ENCODE measurements at places on chromosomes 5 and 9.

GRCh38 chr9:130041648-130042405, 1.2 kb downstream of the FNBP1 start:
- peak; percentile 47 for DNase-seq

DNA sequence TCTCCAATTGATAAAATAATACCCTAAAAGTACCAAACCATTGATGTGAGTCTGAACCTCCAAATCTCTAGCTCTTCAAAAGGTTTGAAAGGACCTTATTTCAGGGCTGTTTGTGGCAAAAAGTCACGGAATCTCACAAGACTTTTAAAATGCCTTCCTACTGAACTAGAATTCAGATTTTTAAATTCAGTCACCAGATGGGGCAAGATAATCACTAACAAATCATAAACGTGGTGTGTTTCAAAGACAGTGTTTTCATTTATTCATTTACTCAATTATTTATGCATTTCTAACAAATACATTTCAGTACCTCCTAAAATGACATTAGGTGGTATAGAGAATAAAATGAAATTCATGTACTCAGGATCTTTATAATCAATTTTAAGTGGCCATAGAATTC, 68.2 kb upstream of the SMC2 start:
- DNase-seq = no peak

- no peak for DNase-seq
Observed at GRCh38 chr5:158022393-158022792, 163.4 kb upstream of the CLINT1 start.

GRCh38 chr9:1804128-1804865, 210.8 kb upstream of the SMARCA2 start:
- no peak for DNase-seq

DNA sequence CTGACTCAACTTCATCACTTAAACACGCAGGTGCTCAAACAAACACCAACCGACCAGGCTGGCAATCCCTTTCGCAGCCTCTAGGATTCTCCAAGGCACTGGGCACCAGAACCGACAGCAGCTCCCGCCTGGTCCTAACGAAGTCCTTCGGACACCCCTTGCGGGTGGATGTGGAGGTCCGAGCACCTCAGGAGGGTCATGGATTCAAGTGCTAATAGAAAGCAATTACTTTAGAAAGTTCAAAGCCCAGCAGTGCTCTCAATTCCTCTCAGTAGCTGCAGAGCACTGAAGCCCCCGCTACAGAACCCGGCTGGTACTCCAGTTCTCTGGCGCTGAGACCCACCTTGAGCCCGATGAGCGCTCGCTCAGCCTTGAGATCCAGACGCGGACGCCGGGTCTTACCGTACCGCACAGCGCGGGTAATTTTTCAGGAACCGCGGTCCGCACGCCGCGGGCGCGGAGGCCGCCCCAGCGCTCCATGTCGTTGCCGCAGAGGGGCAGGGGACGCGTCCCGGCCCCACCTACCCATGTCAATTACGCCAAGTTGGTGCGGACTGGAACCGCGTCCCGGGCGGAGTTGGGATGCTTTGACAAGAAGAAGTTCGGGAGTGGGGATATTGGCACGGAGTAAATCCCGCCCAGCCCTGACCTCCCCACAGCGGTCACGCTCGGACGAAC, 638 bp downstream of the MARCHF3 start:
- DNase-seq = peak; percentile 71

- no peak for DNase-seq
Observed at GRCh38 chr9:101498323-101498722, 35.3 kb upstream of the RNF20 start.

GRCh38 chr5:154267516-154267915, 77.0 kb downstream of the GALNT10 start:
- no peak for DNase-seq

GRCh38 chr5:112417931-112418658, 982 bp downstream of the EPB41L4A start:
- DNase-seq = no peak

DNA sequence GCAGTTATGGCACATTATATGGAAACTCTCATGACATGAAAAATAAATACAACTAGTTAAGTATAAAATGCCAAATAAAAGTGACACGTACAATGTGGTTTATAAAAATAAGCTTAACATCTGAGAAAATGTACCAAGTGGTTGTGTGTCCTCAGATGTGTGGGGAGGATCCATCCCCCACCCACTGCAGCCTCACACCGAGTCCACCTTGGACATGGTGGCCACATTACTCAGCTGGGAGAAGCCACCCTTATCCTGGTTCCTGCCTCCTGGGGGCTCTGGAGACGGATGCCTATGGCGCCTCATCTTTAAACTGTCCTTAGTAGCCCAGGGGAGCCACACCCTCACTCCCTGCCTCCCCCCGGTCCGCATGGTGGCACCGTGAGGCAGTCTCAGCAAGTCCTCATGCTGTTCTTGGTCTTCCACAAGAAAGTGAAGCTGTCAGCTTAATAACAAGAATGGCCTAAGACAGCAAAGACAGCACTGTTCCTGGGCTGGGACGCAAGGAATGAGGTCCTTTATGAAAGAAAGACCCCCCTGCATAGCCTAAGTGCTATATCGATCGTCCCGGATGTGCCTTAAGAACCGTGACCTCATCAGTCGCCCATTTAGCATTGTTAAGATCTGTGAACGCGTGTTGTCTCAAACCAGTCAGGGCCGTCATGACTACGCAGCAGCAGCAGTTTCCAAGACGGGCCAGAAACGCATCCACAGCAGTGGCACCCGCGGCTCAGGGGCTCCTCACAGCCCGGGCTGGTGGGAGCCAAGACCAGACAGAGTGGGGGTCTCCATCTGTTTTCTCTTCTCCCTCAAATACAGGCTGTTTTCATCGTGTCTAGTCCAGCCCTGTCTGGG, 56.4 kb downstream of the IPPK start:
- no peak for DNase-seq

- peak; percentile 28 for DNase-seq
Observed at GRCh38 chr9:74742792-74743730, 144.7 kb downstream of the TRPM6 start.

- no peak for DNase-seq
Observed at GRCh38 chr5:118314931-118315330, 673.4 kb downstream of the DTWD2 start.

GRCh38 chr5:56317923-56318561, 84.9 kb upstream of the ANKRD55 start:
- DNase-seq = no peak

GRCh38 chr5:130488252-130488651, 584.0 kb downstream of the CHSY3 start:
- no peak for DNase-seq

DNA sequence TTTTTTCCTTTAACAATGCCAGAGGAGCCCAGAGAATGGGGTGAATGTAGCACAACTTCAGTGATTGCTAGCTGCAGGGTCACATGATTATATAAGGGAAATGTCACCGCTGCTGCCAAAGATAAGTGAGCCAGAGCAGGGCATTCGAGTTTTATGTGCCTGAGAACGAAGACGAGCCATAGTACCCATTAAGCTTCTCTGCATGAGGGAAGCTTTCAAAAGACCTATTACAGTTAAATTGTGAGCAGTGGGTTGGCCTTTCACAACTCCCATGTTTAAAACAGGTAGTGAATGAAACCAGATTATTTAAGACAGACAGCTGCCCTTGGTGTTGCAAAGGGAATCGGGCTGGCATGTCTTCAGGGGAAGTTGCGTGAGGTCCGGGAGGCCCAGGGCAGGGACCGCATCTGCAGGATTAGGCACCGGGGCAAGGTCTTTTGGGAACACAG, 82.4 kb upstream of the TNFAIP8 start:
- no peak for DNase-seq

DNA sequence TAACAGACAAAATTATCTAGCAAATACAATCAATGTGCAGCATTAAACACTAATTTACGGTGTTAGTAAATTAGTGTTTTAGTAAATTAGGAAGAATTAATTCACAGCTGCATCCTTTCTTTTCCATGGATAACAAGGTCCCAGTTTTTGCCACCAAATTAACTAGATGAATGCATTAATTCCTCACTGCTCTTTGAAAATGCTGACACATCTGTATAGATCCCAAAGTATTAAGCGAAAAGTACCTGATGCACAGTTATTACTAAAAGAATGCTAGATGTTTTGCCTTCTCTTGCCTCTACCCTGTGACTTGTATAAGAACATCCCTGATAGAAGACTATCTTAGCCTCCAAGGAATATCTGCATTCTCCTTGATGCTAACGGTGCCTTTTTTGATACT, 612.7 kb upstream of the DMAC1 start:
- no peak for DNase-seq

DNA sequence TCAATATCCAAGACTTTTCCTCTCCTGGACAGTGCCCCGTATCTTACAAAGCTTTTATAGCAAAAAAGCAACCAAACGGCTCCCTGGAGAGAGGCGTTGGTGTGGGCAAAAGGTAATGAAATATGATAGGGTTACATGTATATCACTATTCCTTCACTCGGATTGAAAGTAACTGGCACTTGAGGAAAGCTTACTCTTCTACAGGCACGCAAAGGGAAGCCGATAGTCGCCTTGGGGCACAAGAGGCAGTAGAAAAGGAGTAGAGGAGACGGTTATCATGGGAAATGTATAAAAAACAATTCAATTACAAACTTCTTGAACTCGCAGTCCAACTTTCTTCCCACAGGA, 1.1 kb downstream of the DIAPH1 start:
- no peak for DNase-seq

GRCh38 chr9:131960851-131961495, 118.7 kb downstream of the MED27 start:
- no peak for DNase-seq

DNA sequence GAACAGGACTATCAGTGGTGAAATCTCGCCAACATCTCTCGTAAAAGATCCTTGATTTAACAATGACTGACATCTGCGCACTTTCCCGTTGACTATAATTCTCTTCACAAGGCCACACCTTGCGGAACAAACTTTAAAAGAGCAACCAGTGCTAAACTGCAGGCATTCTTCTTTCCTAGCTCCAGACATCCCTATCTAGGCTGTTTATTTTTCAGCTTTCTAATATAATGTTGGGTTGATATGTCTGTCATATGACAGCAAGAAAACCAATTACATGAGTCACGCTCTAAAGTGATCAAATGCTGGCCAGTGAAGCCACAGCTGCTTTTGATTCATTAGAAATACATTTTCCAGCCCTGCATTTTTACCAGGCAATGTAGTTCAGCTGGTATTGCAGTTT, 162.5 kb downstream of the ELAVL2 start:
- no peak for DNase-seq

DNA sequence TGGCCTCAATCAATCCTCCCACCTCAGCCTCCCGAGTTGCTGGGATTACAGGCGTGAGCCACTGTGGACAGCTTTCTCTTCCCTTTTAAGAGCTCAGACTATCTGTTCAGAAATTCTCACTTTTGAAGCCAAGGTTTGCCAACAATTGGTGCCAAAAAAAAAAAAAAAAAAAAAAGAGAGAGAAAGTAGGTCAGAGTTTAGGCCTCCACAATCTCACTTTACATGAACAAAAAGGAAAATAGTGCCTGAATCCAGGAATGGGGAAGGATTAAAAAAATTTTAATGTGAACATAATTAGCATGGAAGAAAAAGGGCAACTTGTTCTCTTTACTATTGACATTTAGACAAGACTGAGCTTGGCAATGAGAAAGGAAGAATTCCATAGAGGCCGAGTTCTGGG, 94.1 kb downstream of the NSG2 start:
- DNase-seq = no peak

DNA sequence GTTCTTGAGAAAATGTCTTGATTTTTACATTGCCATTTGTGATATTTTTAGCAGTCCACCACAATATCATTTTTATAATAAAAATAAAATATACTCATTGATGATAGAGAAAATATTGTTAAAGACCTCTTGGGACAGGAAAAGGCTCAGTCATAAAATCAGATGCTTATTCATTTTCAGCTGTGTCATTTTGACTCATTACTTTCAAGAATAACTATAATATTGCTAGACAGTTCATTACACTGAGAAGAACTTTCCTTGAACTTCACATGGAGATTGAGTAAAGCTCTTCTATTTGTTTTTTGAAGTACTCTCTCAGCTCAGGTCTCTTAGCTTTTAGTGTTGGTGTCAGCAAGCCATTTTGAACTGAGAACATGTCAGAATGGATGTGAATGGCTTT, 8.5 kb upstream of the MEIKIN start:
- no peak for DNase-seq

- DNase-seq = no peak
Observed at GRCh38 chr5:8050616-8051175, 181.7 kb downstream of the MTRR start.

DNA sequence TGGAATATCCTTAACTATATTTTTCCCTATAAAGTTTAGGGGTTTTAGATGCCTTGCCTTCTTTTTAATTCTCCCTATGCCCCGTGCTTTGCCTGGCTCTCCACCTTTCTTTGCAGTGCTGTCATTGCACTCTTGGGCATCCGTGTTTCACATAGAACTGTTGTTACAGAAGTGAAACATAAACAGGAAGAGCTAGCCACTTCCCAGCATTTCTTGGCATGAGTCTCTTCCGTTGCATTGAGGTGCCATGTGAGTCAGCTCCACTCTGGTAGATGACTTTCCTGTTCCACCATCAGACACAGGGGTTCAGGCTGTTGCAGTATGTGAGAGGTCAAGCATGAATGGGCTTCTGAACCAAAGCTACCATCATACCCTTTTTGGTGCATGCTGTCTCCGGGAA, 73.4 kb downstream of the ANGPTL2 start:
- peak; percentile 81 for DNase-seq

DNA sequence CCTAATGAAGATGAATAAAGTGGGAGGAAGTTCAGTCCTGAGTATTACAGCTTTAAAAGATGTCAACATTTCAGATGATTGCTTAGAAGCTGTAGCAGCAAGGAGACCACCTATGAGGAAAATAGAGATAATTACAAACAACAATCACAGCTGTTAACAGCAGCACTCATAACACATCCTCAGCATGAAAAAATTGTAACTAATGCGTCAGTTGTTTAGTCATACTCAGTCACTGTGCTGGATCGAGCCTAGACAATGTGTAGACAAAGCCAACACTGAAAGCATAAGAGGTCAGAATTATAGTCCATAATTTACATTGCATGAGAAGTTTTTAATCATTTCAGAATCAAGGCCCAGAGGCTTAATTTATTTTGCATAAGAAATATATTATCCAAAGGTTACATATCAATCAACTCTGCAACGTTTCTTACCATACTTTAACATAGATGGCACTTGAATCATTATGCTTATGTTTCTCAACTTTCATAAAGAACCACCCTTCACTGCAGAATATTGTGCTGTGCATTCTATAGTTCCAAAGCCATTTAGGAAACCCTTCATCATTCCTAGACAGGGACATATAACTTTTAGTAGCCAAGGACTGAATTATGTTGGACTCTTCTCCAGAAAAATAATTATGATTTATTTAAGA, 60.2 kb upstream of the HAPLN1 start:
- DNase-seq = no peak

DNA sequence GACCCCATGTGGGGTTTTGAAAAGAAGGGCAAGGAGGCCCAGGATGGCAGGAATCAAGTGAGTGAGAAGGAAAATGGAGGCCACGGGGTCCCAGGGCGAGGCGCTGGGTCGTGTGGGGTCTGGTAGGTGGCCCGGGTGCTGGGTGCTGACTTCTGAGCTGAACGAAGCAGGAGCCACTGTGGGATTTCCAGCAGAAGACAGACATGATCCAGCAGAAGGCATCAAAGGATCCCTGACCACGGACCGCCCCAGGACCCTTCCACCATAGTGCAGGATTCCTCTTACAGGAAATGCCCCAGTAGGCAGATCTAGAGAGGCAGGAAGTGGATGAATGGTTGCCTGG, 106.7 kb downstream of the ADAMTS2 start:
- DNase-seq = no peak
